ENCODE measurements at places on chromosomes 1 and 21. TPM values are rescaled to one million over a fixed set of nuclear protein-coding genes. Genes with fewer than 3 reads are reported as not detected.
A peak's percentile ranks its signal among the peaks of the same experiment; 100 is the strongest.

DNA sequence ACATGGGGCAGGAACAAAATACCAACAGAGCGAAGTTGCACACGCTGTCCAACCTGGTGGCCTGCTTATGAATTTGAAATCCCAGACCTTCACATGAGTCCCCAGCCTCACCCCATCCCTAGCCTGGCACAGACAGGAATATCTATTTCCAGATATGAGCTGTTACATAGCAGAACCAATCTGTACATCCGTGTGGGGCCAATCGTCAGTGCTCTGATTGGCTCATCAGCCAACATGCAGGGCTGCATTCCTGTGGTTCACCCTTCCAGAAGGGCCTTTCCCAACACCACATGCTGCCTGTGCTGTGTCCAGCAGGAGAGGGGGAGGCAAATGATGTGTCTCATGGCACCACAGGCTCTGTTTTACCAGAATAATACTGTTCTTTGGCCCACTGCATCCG, 31.3 kb downstream of the CCN1 start:
- DNase-seq, result peak; percentile 99

DNA sequence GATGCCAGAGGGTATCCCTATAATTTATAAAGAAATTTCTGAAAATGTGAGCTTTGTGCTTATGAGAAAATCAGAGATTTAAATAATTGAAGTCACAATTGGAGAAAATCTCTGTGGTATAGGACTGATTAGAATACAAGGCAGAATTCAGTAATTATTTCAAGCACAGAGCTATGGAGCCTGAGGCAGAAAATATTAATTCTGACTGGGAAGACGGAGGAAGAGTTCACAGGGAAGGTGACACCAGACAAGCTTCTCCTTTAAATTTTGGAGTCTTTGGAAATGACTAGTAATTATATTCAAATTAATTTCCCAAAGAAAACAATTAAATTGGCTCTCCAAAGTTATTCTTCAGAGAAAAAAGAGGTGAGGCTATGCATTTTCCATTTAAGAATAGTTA, 121.5 kb downstream of the CHRM3 start:
- no peak for DNase-seq

- DNase-seq, result no peak
Measured at GRCh38 chr1:99352821-99353220, 88.5 kb downstream of the PLPPR4 start.

DNA sequence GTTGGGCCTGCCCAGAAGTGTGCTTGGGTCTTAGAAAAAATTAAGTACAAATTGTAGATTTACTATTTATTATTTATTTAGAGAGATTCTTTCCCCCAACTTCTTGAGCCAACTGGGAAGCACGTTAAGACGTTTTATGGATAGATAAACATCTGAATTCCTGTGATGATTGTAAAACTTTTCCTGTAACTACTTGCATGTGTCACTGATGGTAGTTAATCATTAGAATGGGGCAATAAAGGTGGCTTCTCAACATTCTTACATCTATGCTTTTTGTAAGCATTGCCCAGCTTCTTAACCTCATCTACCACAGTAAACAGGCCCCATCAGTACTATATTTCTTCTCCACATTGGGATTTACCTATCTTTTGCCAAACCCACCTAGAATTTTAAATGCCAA, 559.8 kb downstream of the LMO4 start:
- DNase-seq, result no peak

- no peak for DNase-seq
Measured at GRCh38 chr1:150749720-150750311, 15.8 kb downstream of the CTSS start.

The TMEM59 gene
- total RNA-seq, result 394 TPM
